CD4-positive, alpha-beta memory T cell (primary cell): ENCODE measurements at places on chromosomes 3 and 15. TPM values are rescaled to one million over a fixed set of nuclear protein-coding genes. Genes with fewer than 3 reads are reported as not detected.

DNA sequence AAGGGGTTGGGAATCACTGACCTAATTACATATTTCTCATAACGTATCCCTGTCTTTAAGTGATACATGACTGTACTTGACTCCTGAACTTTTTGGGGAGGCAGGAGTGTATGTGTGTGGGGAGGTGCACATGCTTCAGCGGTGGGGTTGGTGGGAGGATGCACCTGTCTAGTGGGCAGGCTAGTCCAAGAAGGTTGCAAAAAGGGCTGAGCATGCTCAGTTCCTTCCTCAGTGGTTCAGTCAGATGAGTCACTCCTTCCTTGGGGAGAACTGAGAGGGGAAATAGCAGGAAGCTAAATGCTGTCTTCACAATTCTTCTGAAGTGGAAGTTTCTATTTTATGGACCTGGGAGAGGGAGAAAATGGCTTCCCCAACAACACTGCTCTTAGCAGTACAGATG is 24.6 kb upstream of the AP4E1 start:
- DNase-seq = no peak

- no peak for DNase-seq
These were observed 52.4 kb downstream of the EIF4E3 start for GRCh38 chr3:71672807-71673206.

DNA sequence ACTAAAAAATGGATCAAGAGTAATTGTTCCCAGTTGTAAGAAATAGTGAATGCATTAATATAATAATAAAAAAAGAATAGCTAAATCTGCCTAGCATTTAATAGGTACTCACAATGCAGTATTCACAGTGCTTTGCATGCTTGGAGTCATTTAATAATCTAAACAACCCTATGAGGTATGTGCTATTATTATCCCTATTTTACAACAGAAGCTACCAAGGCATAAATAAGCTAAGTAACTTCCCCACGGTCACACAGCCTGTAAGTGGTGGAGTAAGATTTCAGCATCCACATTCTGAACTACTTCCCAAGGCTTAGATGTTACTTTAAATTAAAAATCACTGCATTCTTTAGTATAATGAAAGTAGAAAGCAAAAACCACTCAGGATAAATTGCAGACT is 102.9 kb downstream of the PLCH1 start:
- DNase-seq = no peak

DNA sequence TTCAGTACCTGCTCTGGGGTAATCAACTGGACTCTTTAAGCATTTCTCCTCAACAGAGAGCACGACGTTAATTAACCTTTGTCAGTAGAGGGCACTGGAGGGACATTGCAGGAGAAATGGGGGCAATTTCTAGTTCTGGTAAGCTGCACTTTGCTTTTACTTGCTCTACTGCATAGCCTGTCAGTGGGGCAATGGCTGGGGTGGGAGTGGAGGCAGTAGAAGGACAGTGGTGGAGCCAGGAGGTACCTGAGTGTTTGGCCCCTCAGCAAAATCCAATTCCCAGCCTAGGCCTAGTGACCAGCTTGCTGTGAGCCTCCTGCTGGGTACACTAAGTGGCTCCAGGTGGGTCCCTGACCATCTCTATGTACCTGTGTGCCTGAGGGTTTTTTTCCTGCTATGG is 18.3 kb upstream of the MED12L start:
- DNase-seq = no peak

GRCh38 chr3:177089110-177089509 is 108.2 kb downstream of the TBL1XR1 start:
- DNase-seq = no peak

DNA sequence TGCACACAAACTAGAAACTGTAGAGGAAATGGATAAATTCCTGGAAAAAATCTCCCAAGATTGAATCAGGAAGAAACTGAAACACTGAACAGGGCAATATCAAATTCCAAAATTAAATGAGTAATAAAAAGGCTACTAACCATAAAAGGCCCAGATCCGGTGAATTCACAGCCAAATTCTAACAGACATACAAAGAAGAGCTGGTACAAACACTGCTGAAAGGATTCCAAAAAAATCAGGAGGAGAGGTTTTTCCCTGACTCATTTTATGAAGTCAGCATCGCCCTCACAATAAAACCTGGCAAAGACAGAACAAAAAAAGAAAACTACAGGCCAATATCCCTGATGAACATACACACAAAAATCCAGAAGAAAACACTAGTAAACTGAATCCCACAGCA is 462.4 kb upstream of the THBS1 start:
- DNase-seq = no peak

DNA sequence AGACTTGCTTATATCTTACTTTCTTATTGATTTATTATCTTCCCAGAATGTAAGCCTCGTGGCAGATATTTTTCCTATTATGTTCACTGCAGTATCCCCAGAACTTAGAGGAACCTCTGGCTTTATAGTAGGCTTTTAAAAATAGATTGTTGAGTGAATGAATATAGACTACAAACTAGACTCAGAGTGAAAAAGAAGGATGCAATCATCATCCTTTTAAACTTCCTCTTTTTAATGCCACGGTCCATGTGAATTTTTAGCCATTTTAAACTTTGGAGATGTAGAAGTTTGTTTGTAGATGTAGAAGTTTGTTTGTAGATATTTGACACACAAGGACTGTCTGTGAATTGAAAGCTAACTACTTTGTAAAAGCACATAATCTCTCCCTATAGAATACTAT is 7.2 kb upstream of the P2RY12 start:
- DNase-seq = no peak

- no peak for DNase-seq
These were observed 41.4 kb downstream of the CRTC3 start for GRCh38 chr15:90571063-90571541.

- no peak for DNase-seq
These were observed 35.5 kb downstream of the FAH start for GRCh38 chr15:80188251-80188650.

GRCh38 chr15:38460543-38460942 is 6.6 kb downstream of the FAM98B start:
- DNase-seq = no peak

- DNase-seq = no peak
These were observed 131.6 kb downstream of the TPRA1 start for GRCh38 chr3:127458696-127459604.

STAC gene
- total RNA-seq = not detected

SCAANT1 gene
- total RNA-seq = not detected

CLSTN2 gene
- total RNA-seq = not detected

DOCK3 gene
- 2.6 TPM for total RNA-seq

TMEM212 gene
- total RNA-seq = not detected

CHRM5 gene
- not detected for total RNA-seq

SOX2 gene
- not detected for total RNA-seq
